ENCODE measurements at places on chromosomes 5 and 9.

- no peak for DNase-seq
These were observed 65.8 kb downstream of the ISL1 start for GRCh38 chr5:51449026-51449425.

GRCh38 chr5:178474562-178475184 lies 115.5 kb downstream of the COL23A1 start:
- DNase-seq = no peak

DNA sequence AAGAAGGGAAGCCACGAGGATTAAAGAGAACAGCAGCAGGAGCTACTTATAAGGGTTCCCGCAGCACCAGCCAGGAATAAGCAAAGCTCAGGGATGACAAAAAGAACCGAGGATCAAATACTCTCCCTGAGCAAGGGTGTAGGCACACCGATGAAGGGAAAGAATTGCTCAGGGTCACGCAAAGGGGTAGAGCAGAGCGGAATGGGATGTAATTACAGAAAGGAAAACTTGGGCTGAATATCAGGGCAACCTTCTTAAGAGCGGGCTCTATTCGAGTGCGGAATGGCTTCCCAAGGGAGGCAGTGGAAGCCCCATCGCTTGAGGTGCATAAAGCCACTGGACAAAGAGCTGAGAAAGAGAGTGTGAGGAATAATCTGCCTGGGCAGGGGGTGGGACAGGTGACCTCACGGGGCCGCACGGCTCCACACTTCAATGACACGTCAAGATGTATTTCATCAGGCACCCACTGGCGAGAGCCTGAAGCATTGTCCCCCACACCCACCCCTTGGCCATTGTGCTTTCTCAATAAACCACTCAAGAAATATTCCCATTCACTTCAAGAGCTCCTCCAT lies 162.2 kb downstream of the EBF1 start:
- DNase-seq = no peak

GRCh38 chr5:14003936-14004335 lies 59.4 kb upstream of the DNAH5 start:
- DNase-seq = no peak

- DNase-seq = no peak
These were observed 1949.6 kb upstream of the WWC1 start for GRCh38 chr5:166341740-166342337.

GRCh38 chr5:140041492-140042392 lies 1.4 kb downstream of the NRG2 start:
- no peak for DNase-seq

DNA sequence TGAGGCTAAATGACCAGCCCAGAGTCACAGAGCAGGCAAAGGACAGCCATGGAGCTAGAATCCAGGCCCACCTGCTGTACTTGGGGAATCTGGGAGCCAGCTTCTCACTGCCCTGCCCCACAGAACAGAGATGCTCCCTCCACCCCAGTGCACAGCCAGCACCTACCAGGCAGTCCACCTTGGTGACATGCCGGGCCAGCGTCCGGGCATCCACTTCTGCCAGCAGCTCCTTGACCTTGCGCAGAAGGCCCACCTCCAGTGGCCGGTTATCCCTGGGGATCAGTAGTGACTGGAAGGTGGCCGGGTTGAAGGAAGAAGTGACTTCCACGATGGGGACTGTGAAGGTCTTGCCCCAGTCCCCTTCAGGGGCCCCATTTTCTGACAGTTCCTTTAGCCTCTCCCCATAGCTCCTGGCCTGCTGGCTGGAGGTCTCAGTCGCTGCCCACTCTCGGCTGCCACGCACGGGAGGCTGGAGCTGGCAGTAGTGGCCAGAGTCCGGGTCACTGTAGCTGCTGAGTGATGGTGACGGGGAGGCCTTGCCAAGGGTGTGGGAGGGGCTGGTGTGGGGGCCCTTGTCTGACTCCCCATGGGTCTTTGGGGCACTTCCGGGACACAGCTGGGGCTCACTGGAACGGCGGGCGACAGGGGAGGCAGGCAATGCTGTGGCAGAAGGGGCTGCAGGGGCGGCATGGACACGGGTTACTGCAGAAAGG lies 9.5 kb upstream of the TOR2A start:
- no peak for DNase-seq

GRCh38 chr5:119255571-119256356 lies 100.1 kb upstream of the TNFAIP8 start:
- no peak for DNase-seq

DNA sequence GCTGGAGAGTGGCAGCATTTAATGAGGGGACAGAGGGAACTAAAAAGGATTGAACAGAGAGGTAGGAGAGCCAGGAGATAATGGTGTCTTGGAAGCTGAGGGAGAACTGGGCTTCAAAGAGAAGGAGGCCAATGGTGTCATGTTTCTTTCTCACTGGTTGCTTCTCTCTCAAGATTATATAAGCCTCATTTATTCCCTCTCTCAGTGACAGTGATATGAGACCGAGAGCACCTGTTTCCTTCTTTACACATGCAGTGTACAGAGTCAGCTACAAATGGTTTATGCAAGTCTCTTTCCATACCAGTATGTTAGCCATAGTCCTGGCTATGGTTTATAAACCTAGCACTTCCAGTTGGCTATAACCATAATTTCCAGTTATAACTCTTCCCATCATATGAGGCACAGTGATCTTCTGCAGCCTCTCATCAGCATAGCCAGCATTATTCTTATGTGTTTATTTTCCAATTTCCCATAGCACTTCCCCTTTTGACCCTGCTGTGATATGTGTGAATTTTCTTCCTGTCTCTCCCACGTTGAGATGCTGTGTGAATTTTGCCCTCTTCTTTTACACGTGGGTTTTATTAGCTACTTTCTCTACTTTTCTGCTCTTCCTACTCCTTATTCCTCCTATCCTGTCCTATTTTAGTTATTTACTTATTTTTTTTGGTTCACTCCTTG lies 71.2 kb downstream of the UNC13B start:
- DNase-seq = no peak

- peak; percentile 68 for DNase-seq
These were observed at the start of gene NDUFS6 for GRCh38 chr5:1801222-1801966. TSS of gene NDUFS6 (plus strand) at chr5:1801407. CDS start at chr5:1801418, 11 bp downstream.

DNA sequence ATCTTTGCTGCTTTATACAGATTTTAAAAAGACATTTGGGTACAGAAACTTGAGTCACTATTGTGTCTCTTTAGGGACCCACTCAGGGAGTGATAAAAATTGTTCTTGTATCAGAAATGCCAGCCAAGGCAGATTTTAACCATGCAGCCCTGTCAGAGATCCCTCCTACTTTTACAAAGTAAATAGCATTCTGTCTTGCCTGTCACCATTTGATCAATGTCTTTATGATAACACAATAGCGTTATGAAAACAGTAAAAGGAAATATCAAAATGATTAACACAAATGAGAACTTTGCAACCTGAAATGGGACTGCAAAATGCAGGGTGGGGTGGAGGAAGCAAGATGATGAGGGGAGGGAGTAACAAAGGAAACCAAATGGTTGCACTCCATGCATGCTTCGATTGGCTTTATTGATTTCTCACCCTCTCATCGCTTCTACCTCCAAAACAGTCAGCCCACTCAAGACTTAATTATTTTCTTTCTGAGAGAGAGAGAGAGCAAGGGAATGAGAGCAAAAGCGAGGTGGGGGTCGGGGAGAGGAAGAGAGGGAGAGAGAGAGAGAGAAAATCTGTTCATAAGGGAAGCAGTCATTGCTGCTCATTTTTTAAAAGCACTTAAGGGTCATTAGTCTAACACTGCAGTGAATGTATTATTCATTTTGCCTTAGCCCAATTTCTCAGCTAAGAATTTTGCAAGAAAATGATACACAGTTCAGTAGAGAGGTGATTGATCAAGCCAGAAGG lies 576.5 kb downstream of the CSNK1G3 start:
- DNase-seq = no peak

DNA sequence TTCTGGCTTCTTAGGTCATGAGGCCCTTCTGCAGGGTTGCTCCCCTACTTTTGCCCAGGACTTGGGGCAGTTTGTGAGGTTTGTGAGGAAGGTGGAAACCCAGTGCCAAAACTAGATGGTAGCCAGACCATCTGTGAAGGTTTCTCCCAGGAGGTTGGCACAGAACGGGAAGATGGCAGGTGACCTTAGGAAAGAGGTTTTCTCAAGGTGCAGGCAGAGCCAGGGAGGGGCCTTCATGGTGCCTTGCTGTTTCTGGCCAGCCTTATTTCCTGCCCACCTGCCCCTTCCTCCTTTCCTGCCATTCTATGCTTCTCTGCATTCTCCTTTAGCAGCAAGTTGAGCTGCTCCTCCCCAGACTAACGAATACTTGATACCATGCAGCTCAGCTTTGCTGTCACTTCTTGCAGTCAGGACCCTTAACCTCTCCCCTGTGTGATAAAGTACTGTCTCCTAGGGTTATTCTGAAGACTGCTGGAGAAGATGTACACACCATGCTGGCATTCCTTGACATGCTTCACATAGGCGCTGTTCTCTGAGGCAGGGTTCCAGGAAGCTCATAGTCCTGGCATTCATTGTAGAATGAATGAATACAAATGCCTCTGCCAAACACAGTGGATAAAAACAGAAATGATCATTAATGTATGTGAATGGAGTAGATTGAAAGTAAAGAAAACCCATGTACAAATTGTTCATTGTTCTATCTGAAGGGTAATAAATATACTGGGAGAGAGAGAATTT lies 154.3 kb downstream of the KDM4C start:
- no peak for DNase-seq

DNA sequence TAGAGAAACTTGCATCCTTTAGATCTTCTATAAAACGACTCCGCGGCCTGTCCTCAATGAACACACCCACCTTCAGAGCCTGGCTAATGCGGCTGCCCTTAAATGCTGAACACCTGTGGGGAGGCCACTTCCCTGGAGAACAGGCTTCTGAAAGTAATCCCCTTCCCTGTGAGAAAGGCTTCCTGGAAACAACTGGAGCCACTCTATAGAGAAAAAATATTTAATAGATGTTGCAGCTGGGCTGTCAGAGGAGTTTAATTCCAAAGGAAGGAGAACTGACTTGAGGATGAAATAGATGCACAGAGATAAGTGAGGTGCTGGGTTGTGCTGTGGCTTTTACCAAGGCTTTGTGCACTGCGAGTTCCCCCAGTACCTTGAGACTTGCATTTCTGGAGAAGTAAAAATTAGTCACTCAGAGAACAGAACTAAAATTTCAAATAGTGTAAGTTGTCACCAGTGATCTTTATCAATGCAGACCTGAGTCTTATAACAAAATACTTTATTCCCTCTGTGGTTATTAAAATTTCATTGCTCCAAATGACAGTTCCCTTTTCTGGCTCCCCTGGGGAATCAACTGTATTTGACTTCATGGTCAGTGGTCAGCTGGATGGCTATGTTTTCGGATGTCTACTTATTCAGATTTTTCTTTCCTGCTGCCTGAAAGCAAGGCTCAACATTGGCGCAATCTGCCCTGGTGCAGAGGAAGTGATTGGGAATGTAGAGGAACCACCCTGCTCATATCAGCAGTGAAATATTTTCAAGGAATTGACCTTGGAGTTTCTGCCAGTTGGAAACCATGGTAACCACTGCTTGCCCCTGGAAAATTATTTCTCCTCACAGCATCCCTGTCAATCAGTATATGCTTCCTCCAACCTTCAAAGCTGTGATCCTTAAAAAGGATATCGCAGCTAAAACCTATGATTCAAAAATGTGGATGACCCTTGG lies 238.8 kb downstream of the SMARCA2 start:
- no peak for DNase-seq

DNA sequence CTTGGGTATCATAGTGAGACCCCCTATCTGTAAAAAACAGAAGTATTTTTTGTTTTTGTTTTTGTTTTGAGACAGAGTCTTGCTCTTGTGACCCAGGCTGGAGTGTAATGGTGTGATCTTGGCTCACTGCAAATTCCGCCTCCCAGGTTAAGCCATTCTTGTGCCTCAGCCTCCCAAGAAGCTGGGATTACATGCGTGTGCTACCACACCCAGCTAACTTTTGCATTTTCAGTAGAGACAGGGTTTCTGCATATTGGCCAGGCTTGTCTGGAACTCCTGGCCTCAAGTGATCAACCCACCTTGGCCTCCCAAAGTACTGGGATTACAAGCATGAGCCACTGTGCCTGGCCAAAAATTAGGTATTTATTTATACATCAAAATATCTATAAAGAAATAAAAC lies 10.2 kb upstream of the CCDC171 start:
- DNase-seq = no peak

DNA sequence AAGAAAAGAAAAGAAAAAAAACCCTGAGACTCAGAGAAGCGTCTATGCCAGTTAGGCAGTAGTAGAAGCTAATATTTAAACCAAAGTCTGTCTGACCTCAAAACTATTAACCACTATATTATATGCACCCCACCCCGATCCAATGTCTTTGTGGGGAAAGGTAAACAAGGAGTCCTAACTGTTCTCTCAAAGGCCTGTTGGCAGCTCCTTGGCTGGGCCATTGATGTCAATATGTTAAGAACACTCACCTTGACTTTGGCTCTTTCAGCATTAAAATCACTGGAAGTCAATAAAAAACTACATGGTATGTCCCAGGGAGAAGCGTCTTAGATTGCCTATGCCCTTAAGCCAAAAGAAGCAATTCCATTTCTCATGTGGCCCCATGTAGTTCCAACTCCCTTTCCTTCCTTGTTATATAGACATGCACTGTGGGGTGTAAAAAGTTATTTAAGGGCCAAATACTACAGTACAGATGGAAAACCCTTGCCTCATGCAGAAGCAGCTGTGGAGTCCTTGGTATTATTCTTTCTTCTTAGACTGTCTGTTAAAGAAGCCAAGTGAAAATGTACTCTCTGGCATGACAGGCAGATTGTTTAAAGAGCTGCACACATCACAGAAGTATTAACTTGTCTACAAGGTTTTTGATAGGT lies 308.6 kb upstream of the RPS23 start:
- DNase-seq = no peak

GRCh38 chr5:168648016-168648415 lies 68.8 kb upstream of the PANK3 start:
- no peak for DNase-seq

All from activated CD4-positive, alpha-beta T cell treated with anti-CD3 and anti-CD28 coated beads, Interleukin-2, amount 50 U/mL, for 4 hours (primary cell).